ENCODE measurements at places on chromosomes 12 and 14.

DNA sequence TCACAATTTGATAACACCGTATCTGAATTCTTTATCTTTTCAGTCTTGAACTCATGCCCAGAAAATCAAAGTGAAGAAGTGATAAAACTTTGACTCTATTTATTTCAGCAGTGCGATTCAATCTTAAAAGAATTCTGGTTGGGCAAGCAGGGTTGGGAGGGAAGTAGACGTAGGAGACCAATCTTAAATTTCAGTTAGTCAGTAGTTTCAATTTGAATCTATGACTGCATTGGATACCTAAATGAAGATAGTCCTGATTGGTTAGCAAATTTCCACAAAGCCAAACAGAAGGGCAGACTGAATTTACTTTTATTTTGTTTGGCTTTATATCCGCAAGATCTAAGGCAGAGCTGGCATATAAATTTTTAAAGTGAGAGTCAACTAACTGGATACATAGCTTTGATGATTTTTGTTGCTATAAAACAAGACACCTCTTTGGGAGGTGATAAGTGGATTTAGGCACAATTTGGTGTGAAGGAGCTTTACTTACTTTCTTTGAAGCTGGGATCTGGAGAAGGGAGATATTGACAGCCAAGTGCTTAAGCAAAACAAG lies 2.6 kb downstream of the ACSS3 start:
- no peak for DNase-seq

DNA sequence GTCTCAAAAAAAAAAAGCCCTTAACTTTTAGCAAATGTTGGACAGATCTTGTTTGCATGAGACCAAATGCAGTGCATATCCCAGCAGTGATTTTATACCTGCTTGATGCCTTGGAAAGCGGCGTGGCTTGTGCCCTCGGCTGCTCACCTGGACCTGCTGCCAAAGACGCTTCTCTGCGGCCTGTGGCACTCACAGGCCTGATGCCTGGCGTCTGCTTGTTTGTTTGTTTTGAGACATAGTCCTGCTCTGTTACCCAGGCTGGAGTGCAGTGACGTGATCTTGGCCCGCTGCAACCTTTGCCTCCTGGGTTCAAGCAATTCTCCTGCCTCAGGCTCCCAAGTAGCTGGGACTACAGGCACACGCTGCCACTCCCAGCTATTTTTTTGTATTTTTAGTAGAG lies 5.2 kb downstream of the PGAM5 start:
- DNase-seq, result no peak

- no peak for DNase-seq
These were observed 3.6 kb downstream of the ZNF839 start for GRCh38 chr14:102323102-102323501.

DNA sequence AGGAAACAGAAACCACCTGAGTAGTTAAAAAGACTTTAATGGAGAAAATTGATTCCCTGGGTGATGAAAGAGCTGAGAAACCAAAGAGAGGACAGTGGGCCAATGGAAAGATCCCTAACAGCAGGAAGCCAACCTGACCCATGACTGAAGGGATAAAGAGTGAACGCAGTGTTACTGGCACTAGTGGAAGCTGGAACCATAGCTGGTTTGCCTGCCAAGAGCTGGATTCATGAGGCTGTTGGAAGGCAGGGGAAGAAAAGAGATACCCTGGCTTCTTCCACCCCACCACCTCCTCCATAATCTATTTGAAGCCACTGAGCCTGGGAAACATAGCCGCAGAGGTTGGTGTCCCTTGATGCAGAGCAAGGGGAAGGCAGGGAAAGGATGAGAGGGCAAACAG lies 125.5 kb upstream of the PRKD1 start:
- no peak for DNase-seq

- no peak for DNase-seq
These were observed 391.4 kb upstream of the SYT1 start for GRCh38 chr12:78473136-78473535.

GRCh38 chr12:49098035-49098451 lies 3.4 kb upstream of the DHH start:
- DNase-seq, result peak; percentile 69

DNA sequence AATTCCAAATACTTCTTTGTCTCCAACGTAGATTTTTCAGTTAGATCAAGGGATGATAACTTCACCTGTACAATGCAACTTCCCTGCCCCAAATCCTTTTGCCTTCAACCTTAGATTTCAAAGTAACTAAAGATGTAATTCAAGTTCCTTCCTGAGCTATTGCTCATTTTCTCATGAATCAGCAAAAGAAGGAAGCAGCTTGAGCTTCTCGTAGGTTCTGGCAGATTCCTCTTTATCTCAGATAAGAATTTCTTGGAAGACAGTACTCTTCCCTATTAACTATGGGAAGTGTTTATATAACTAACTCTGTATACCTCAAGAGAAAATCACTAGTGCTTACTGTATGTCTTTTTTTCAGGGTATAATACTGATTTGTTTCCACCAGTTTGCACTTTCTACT lies 203.8 kb downstream of the RASSF9 start:
- no peak for DNase-seq

GRCh38 chr12:67752226-67752732 lies 103.7 kb downstream of the DYRK2 start:
- no peak for DNase-seq
